ENCODE measurements at places on chromosomes 16 and 17. TPM values are rescaled to one million over a fixed set of nuclear protein-coding genes. Genes with fewer than 3 reads are reported as not detected.

NUPR1 gene
- 7.2 TPM for total RNA-seq

NPIPA8 gene
- total RNA-seq, result not detected

VASN gene
- total RNA-seq, result 170 TPM

CEP20 gene
- total RNA-seq, result 40.1 TPM

TBC1D3G gene
- not detected for total RNA-seq

CA10 gene
- not detected for total RNA-seq

TAC4 gene
- not detected for total RNA-seq

DUSP14 gene
- 28.9 TPM for total RNA-seq

SLC39A11 gene
- 12.9 TPM for total RNA-seq

KRT25 gene
- total RNA-seq, result not detected

ATMIN gene
- 29.4 TPM for total RNA-seq

FOXF1 gene
- total RNA-seq, result under 0.01 TPM

SHISA6 gene
- total RNA-seq, result not detected

NPTX1 gene
- 0.73 TPM for total RNA-seq

ZSCAN10 gene
- total RNA-seq, result not detected

DLX4 gene
- total RNA-seq, result not detected

KRT39 gene
- total RNA-seq, result not detected

SULT1A4 gene
- 2.0 TPM for total RNA-seq

TOM1L1 gene
- 30.3 TPM for total RNA-seq

APOH gene
- not detected for total RNA-seq

MRPL28 gene
- 71.9 TPM for total RNA-seq

ATP2A3 gene
- 0.37 TPM for total RNA-seq

CD300A gene
- total RNA-seq, result not detected

CES5A gene
- total RNA-seq, result not detected

MRPL27 gene
- total RNA-seq, result 60.3 TPM

CCDC57 gene
- total RNA-seq, result 26.6 TPM

CHD9NB gene
- total RNA-seq, result 0.98 TPM

RHBDL3 gene
- under 0.01 TPM for total RNA-seq

KRT24 gene
- total RNA-seq, result not detected
